ENCODE measurements at places on chromosomes 6 and 20.

DNA sequence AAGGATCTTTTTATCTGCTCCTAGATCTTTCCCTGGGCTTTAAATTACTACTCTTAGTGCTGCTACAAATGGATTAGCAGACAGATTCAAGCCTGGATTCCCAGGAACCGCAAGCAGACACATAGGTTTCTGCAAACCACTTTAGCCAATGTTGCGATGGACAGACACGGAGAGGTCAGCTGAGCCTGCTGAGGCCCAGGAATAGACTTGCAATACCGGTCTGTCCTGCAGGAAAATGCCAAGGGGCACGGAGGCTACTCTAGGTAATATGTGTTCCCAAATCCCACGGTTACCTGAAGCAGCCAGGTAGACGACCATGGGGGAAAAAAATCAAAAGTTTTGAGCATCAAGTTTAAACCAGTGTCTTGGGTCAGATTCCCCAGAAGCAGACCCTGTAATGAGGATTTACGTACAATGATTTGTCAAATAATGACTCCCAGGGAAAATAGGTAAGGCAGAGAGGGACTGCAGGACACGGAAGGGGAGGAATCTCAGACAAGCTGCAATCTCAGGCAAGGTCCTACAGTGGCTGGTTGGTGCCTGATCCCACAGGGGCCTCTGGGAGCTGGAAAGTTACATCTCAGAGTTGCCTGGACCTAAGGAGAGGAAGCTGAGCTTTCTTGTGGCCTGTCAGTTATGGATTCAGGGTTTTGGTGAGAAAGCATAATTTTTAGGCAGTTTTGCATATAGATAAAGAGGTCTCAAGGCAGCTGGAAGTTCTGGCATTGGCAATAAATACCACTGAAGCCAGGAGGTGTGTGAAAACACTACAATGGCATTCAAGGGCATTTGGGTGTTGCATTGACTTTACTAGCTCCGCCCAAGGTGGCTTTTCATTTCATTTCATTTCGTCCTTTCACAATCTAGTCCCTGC, 12.5 kb downstream of the OTOR start:
- DNase-seq = no peak

DNA sequence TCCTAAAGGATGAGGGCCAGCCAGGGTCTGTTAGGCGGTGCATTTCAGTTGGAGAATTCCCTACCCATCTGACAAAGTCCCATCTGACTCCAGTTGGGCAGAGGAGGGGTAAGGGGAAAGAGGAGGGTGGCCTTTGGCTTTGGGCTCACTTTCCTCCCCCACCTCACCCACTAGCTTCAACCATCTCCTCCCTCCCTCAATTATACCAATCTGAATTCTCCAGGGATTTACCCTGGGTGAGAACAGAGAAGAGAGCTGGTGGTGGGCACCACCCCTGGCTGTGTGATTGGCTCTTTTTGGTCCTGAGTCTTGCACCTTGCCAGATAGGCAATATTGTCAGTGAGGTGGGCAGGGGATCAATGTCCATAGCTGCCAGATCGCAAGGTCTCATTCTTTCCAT, 3.2 kb downstream of the HMGA1 start:
- no peak for DNase-seq

DNA sequence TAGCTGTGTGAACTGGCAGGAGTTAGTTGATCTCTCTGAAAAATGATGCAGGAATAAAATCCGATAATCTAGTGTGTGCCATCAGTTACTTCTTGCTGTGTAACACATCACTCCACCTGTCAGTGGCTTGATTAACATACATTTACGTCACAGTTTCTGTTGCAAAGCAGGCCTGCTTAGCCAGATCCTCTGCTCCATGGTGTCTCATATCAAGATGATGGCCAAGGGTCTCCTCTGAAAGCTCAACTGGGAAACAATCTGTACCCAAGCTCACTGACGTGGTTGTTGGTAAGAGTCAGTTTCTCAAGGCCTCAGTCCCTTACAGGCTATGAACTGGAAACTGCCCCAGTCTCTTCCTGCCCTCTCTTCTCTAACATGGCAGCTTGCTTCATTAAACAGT, 51.8 kb downstream of the FOXA2 start:
- DNase-seq = no peak

DNA sequence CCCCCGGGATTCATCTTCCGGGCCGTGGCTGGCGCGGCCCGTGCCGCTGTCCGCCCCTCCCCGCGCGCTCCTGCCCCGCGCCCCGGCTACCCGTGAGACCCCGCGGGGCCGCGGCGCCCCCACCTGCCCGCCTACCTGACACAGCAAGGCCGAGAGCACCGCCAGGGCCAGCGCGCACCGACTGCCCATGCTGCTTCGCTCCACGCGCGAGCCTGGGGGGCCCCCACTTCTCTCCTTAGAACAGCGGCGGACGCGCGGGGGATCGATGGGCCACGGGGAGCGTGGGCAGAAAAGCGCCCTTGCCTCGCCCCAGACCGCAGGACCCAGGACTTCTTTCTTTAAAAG, 955 bp downstream of the DLL1 start:
- no peak for DNase-seq

DNA sequence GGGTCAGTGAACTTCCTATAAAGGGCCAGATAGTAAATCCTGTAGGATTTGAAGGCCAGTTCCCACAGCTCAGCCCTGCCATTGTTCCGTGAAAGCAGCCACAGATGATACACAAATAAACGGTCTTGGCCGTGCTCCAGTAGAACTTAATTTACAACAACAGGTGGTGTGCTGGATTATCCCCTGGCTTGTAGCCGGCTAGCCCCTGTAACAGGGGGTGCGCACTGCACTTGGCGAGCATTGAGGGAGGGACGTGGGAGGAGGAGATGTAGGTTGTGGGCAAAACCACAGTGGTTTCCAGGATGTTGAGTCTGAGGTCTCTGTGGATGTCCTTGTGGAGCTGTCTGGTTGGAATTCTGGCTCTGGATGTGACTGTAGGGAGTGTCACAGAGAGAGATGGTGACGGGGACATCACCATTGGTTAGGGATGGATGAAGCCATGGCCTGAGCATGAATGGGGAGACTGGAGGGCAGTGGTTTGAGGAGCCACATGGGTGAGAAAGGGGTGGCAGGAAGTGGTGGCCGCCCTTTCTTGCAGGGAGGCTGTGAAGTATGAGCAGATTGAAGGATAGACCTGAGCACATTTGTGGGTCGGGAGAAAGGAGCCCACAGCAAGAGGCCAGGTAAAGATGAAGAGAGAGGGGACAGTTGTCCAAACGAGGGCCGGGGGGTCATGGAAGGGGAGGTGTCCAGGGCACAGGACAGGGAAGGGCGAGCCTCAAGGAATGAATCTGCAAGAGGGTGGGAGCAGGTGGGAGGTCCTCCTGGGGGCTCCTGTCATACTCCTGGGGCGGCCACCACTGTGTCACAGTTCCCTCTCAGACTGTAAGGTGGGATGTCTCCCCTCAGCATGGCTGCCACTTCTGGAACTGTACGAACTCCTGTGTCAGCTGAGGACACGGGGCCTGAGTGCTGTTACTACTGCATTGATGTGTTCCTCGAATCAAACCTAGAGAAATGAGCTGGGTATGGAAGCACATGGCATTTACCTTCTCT, 53.6 kb downstream of the CDH26 start:
- no peak for DNase-seq

- no peak for DNase-seq
These were observed 12.9 kb downstream of the SLC13A3 start for GRCh38 chr20:46638134-46638897.

- DNase-seq = no peak
These were observed 6.9 kb downstream of the HAO1 start for GRCh38 chr20:7933346-7933745.

DNA sequence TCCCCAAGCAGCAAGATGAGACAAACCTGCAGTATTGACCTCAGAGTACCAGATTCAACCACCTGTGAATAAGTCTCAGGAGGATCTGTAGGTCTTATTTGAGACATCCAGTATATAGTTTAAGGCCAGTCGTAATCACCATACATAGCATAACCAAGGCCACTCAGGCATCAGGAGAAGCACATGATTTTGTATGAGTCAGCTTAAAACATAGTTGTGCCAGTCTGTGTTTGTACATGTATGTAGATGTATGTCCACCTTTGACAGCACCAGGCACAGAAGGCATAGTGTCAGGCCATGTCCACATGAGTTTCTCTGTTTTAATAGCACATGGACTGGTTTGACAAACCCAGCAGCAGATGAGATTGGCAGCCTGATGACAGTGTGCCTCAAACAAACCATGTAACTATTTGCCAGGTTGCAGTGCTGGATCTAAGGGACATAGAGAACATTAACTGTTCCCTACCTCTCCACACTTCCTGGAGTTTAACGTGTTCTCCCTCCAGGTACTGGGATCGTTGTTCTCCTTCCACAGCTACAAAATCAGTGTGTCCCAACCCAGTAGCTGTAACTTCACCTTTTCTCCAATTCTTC, 8.6 kb upstream of the ASIP start:
- DNase-seq = no peak

GRCh38 chr20:20427227-20427864, 59.4 kb downstream of the INSM1 start:
- DNase-seq = no peak
